Kidney (tissue), 22 donors: ENCODE measurements at places on chromosomes 5 and 9. TPM values are rescaled to one million over a fixed set of nuclear protein-coding genes. Genes with fewer than 3 reads are reported as not detected.

GRCh38 chr5:159609359-159609758, 279.1 kb upstream of the IL12B start:
- H3K27ac ChIP-seq, result no peak overlapping the region
- no peak for DNase-seq
- H3K36me3 ChIP-seq, result no peaks in the 10 kb centered on the region

GRCh38 chr9:114112778-114113584, 13.9 kb upstream of the KIF12 start:
- H3K27ac ChIP-seq, result no peak overlapping the region
- H3K4me1 ChIP-seq, result no peaks in the 10 kb centered on the region
- H3K4me3 ChIP-seq, result no peak overlapping the region
- H3K36me3 ChIP-seq, result no peaks in the 10 kb centered on the region
- H3K27me3 ChIP-seq, result no peaks in the 10 kb centered on the region

GRCh38 chr5:58746321-58746720, 163.4 kb downstream of the RAB3C start:
- no peaks in the 10 kb centered on the region for H3K36me3 ChIP-seq
- H3K4me1 ChIP-seq, result no peaks in the 10 kb centered on the region
- H3K4me3 ChIP-seq, result no peak overlapping the region
- H3K27ac ChIP-seq, result no peak overlapping the region
- no peaks in the 10 kb centered on the region for H3K27me3 ChIP-seq

DNA sequence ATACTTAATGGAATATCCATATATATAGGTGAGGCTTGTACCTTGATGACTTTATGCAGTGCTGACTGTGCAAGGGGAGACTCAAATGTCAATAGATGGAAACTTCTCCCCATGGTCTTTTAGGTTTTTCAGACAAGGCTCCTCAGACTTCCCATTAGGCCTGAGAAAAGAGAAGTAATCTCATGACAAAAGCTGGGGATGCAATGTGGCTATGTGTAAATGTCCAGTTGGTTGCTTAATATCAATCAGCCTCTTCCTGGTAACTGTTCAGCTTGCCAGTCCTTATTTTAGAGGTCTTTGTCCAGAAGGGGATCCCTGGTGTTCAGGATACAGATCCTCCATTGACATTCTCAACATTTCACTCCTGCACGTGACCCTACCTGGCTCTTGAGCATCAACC, 621.1 kb upstream of the CDH18 start:
- DNase-seq, result no peak
- no peaks in the 10 kb centered on the region for H3K27me3 ChIP-seq
- no peak overlapping the region for H3K27ac ChIP-seq
- no peak overlapping the region for H3K4me3 ChIP-seq
- no peaks in the 10 kb centered on the region for H3K36me3 ChIP-seq

DNA sequence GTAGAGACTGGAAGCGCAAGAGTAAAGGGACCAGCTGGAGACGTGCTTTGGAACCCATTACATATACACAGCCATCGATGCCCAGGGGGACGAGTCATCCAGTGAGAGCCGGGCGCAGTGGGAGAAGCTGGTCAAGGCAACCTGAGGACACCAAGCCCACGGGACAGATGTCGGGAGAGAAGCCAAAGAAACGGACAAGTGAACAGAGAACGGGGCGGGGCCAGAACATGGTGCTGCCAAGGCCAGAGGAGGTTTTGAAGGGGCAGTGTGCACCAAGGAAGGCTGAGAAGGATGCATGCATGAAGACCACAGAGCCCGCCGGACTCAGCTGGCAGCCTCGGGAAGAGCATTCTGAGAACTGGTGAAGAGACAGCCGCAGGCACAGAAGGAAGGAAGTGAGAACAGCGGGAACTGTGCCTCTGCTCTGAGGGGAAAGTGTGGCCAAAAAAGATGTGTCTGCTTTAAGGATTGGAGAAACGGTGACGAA, 20.3 kb downstream of the CAMSAP1 start:
- H3K36me3 ChIP-seq, result no peaks in the 10 kb centered on the region
- no peaks in the 10 kb centered on the region for H3K4me1 ChIP-seq
- no peak for DNase-seq
- H3K4me3 ChIP-seq, result no peak overlapping the region
- no peaks in the 10 kb centered on the region for H3K27me3 ChIP-seq
- no peak overlapping the region for H3K27ac ChIP-seq

Gene PCDHA10
- 7.6 TPM for total RNA-seq

DNA sequence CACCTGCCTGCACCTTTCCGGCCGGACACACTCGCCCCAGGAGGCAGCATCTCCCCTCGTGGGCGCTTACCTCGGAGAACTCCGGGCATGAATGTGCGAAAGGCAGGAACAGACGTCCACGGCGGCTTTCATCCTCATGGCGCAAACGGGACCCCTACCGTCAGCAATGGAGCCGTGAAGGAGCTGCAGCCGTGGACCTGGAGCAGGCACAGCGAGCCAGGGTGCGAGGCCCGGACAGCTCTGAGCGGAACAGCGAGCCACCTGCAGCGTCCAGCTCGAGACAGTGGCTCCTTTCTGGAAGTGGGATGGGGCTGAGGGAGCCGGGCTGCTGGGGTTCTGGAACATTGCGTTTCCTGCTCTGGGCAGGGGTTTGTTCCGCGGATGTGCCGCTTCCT, 7.8 kb upstream of the SLC6A19 start:
- H3K27ac ChIP-seq, result no peak overlapping the region
- H3K36me3 ChIP-seq, result no peaks in the 10 kb centered on the region
- DNase-seq, result no peak
- H3K4me1 ChIP-seq, result no peaks in the 10 kb centered on the region
- no peaks in the 10 kb centered on the region for H3K27me3 ChIP-seq
- no peak overlapping the region for H3K4me3 ChIP-seq
